Fibroblast of lung (primary cell): ENCODE measurements at places on chromosomes 5 and 9. TPM values are rescaled to one million over a fixed set of nuclear protein-coding genes. Genes with fewer than 3 reads are reported as not detected.

- no peak for DNase-seq
These were observed 50.5 kb downstream of the PSD2 start for GRCh38 chr5:139845846-139846681.

Gene ZNF366
- total RNA-seq: not detected in 2 replicates

Gene C5
- total RNA-seq: 7.3 and 8.2 TPM in 2 replicates

Gene FCN2
- not detected in 2 replicates for total RNA-seq

Gene EQTN
- total RNA-seq: not detected in 2 replicates

- no peak for DNase-seq
These were observed 1019.9 kb upstream of the WWC1 start for GRCh38 chr5:167271511-167271910.

Gene FXN
- 0.99 and 1.0 TPM in 2 replicates for total RNA-seq

DNA sequence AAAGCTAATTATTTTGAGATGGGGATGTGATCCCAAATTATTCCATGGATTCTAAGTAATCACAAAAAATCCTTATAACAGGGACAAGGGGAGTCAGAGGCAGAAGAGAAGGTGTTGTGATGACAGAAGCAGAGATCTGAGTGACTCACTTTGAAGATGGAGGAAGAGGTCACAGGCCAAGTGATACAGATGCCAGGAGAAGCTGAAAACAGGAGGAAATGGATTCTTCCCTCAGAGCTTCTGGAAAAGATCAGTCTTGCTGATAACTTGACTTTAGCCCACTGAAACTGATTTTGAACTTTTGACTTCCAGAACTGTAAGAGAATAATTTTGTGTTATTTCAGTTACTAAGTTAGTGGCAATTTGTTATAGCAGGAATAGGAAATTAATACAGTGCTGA is 105.3 kb downstream of the GCNT1 start:
- DNase-seq: peak; percentile 46

Gene PRELID2
- total RNA-seq: 26.5 and 27.9 TPM in 2 replicates

DNA sequence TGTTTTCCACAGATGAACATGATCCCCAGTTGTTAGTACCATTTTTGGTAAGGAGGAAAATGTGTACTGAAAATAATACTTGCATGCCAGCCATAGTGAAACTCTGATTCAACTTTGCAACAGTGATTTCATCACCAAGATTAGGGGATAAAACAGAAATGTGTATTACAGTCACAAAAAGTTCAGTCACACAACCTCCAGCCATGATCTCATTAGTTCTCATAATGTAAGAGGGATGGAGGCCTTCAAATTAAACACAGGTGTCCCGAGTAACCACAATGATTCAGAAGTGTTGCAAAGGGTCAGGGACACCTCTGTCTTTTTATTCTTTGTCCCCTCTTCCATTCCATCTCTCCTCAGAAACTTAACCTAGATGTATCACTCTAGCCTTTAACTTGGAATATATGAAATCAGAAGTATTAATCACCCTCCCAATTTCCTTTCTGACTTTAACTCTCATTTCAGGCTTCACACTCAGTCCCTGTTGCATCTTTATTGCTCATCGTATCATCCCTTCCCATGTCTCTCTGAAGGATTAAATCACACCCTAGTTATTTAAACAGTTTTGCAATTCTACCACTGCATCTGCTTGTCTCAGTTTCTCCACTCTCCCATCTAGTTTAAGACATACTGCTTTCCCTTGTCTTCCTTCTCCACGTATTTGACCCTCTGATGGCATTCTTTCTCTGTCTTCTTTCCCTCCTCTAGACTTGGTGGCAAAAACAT is 291.2 kb downstream of the ADAMTS6 start:
- peak; percentile 99 for DNase-seq
